ENCODE measurements at places on chromosomes 2 and 18.

DNA sequence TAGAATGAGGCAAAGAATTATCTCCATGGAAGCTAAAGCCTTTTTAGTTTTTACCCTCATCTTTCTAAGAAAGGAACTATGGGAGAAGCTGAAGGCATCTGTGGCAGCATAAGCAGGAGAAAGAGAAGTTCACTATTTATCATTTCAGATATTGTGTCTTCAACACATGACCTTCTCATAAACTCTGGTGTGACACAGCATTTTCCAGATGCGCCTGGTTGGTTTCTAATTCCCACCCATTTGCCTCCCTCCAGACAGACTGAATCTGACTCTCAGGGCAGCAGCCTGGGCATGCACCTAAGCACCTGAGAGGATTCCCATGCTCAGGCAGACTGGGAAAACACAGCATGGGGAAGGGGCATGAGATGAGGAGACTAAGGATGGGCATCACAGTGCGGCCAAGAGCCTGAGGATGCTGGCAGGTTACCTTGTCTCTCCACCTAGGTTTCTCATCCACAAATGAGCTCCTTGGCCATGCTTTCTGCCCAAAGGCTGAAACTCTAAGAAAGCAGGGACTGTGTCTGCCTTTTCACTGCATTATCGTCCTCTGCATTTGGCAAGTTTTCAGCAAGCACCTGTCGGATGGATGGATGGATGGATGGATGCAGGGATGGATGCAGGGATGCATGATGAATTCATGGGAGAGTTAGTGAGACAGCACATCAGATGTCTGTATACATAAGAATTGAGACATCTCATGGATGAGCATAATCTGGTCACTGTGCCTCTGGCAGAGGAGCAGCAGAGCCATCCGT, 28.8 kb upstream of the SULT1C4 start:
- no peak for DNase-seq

GRCh38 chr2:16154501-16155280, 214.3 kb downstream of the MYCN start:
- DNase-seq = no peak

- DNase-seq = no peak
Measured at GRCh38 chr2:136125236-136125635, 7.3 kb upstream of the CXCR4 start.

- DNase-seq = no peak
Measured at GRCh38 chr2:207506426-207506825, 23.3 kb upstream of the CREB1 start.

- DNase-seq = peak; percentile 67
Measured at GRCh38 chr2:64330281-64331113, 123.5 kb upstream of the LGALSL start.

GRCh38 chr18:63879709-63880108, 7.8 kb upstream of the SERPINB2 start:
- DNase-seq = no peak

- no peak for DNase-seq
Measured at GRCh38 chr2:200863782-200864175, 679 bp downstream of the CLK1 start.

DNA sequence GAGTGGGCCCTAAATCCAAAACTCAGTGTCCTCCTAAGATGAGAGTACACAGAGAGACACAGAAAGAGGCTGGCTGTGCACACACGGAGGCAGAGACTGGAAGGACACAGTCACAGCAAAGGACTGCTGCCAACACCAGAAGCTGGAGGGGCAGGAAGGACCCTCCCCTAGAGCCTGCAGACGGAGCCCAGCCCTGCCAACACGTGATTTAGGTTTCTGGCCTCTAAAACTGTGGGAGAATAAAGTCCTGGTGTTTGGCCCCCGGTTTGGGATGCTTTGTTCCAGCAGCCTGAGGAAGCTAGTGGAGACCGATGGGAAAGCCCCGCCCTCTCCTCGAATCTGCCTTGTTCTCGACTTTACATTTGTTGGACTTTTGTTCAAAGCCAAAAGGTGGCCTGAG, 10.6 kb downstream of the CNDP1 start:
- no peak for DNase-seq

- DNase-seq = no peak
Measured at GRCh38 chr2:45964223-45964841, 312.9 kb downstream of the PRKCE start.

DNA sequence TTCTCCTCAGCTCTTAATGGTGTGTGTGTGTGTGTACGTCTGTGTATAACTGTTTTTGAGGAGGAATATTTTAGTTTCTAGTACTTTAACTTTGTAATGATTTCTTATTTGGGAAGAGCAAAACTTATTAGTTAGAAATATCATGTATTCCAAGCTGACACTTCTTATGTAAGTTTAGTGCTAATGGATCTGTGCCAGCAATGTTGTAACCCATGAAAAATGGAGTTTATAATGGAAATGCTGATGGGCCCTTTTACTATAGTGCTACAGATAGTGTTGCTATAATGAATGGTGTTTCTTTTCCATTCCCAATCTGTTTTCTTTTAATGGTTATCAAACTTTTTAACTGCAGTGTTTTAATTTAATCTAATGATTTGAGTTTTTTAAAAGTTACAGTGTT, 49.8 kb upstream of the OTX1 start:
- DNase-seq = no peak

DNA sequence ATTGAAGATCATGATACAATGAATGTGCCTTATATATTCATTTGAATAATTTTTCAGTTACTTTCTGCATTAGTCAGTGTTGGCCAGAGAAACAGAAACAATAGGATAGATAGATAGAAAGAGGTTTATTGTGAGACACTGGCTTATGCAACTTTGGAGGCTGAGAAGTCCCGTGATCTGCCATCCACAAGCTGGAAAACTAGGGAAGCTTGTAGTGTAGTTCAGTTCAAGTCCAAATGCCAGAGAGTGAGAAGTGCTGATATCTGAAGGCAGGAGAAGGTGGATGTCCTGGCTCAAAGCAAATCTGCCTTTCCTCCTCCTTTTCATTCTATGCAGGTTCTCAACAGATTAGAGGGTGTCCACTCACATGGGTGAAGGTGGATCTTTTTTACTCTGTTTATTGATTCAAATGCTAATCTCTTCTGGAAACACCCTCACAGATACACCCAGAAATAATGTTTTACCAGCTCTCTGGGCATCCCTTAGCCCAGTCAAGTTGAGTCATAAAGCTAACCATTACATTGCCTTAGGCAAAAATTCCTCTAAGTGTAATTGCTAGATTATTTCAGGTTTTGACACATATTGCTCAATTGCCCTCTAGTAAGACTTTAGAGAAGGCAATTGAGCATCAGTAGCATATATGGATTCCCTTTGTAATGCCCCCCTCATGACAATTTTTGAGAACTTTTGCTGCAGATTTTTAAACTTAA, 341.4 kb downstream of the LPIN1 start:
- no peak for DNase-seq

DNA sequence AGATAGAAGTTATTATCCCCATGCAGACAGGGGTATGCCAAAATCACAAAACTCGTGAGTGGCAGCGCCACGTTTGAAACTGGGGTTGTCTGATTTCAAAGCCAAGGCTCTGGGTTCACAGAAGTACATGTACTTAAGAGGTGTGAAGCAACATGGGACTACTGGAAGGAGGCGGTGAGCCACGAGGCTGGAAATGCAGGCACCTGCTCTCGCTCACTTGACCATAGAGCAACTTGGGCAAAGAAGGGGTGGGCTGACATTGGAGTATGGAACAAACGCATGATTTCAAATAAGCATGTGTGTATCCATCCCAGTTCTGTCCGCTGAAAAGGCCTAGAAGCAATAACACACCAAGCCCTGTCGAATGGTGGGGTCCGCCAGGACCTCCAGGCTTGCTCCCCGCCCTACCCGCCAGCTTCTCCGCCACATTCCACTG, 593 bp upstream of the ACTR2 start:
- DNase-seq = peak; percentile 3

GRCh38 chr2:15718103-15718943, 126.7 kb downstream of the DDX1 start:
- DNase-seq = no peak

GRCh38 chr2:69242651-69243051, 144.4 kb downstream of the GFPT1 start:
- no peak for DNase-seq

DNA sequence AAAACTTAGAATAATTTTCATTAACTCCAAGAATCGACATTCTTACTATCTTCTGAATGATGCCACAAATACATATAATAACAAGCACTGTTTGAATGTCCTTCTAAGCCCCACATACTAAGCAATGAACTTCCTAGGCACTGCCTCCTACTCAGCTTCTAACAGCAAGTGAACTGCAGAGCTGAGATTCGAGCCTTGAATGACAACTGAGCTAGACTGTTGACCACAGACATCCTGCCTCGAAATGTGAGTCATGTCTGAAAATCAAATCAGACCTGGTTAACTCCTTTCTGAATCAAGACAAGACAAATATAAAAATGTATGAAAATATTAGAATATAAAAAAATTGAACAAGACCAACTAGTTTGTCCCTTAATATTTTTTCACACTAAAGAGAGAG, 108.1 kb downstream of the MYT1L start:
- DNase-seq = no peak

DNA sequence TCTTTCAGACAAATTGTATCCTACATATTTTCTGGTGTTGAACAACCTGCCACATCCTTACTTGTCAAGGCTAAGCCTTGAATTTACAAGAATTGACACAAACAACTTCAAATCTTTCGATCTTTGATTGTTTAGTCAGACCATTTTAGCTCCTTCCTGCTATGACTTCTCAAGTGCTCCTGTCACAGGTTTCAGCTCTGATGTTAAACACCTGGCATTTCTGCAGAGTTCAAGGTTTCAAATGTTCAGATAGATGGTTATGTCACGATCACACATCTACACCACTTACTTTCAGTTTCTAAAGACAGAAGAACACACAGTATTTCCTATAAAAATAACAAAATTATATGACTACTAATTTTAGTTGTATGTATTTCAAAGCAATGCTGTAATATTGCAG, 84.0 kb downstream of the RND3 start:
- DNase-seq = no peak

DNA sequence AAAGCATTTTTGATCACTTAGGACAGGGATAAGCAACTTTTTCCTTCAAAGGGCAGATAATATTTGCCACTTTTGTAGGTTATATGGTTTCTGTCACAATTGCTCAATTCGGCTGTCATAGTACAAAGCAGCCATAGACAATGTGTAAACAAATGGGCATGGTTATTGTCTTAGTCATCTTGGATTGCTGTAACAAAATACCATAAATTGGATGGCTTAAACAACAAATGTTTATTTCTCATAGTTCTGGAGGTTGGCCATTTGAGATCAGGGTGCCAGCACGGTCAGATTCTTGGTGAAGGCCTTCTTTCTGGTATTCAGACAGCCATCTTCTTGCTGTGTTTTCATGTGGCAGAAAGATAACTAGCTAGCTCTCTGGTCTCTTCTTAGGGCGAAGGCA, 91.2 kb downstream of the TAF4B start:
- DNase-seq = no peak

GRCh38 chr18:77103991-77104531, 28.5 kb downstream of the MBP start:
- DNase-seq = no peak

- no peak for DNase-seq
Measured at GRCh38 chr18:45560870-45561269, 54.4 kb upstream of the SLC14A2 start.

GRCh38 chr18:28771849-28772248, 594.9 kb upstream of the CDH2 start:
- DNase-seq = no peak

- no peak for DNase-seq
Measured at GRCh38 chr2:165610591-165611029, 141.1 kb downstream of the CSRNP3 start.

DNA sequence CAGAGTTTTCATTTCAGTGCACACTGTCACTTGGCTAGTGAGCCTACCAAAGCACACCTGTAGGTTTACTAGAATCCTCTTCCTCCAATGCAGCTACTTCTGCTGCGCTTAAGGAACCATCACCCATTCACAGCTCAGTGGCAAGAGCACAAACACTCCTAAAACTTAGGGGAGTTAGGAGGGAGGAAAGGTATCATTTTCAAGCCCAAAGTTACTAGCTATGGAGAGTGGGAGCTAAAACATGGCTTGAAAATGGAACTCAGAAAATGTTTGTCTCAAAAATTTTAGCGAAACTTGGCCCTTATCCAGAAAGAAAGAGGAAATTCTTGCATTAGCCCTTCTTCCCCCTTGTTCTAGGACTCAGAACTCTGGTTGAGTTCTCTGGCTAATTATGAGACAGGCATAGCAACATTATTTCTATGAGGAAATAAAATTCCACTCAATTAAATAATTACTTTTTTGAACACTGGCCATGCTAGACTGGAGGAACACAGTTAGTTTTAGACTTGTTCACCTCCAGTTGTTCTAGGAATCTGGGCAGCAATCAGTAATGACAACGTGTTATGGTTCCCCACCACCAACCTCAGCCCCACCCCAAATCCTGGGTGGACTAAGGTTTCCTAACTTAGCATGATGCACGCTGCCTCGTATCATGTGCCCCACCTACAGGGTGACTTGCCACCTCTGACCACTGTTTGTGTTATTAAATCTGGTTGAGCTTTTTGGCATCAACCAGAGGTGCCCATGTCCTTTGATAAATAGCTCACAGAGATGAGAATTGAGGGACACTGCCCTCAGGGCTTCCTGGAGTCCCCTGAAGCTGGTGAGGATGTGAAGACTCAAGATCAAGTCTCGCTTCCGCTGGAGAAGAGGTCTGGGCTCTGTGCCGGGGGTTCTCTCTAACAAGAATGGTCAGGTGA, 32.8 kb downstream of the LPIN2 start:
- no peak for DNase-seq

GRCh38 chr18:24491927-24492834, 31.7 kb downstream of the HRH4 start:
- no peak for DNase-seq

GRCh38 chr2:63790906-63791305, 50.8 kb upstream of the UGP2 start:
- DNase-seq = no peak

Data from central memory CD4-positive, alpha-beta T cell (primary cell).